ENCODE measurements at places on chromosomes 2 and 18.

GRCh38 chr2:158822193-158822592 lies 27.1 kb downstream of the DAPL1 start:
- DNase-seq: no peak

- DNase-seq: no peak
Measured at GRCh38 chr18:35201256-35201931, 39.4 kb upstream of the ZNF397 start.

- DNase-seq: no peak
Measured at GRCh38 chr2:238523158-238524110, 96.7 kb downstream of the ASB1 start.

- DNase-seq: no peak
Measured at GRCh38 chr2:170722301-170722700, 7.2 kb downstream of the SP5 start.

GRCh38 chr18:44495151-44495550 lies 185.5 kb upstream of the SETBP1 start:
- DNase-seq: no peak

DNA sequence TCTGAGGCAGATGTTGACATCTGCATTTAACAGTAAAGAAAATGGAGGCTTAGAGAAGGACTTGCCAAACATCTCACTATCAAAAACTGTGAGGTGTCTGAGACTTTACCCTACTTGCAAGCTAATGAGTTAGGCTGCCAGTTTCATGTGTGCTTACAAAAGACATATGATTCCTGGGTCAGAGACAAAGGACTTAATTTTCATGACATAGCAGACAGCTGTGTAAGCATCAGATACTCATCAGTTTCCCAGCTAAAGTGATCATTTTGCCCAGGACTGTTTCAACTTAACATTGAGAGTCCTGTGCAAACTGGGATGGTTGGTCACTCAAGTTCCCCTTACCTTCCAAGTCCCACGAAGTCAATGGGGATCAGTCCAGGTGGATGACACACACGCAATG lies 18.9 kb upstream of the DAPL1 start:
- no peak for DNase-seq

DNA sequence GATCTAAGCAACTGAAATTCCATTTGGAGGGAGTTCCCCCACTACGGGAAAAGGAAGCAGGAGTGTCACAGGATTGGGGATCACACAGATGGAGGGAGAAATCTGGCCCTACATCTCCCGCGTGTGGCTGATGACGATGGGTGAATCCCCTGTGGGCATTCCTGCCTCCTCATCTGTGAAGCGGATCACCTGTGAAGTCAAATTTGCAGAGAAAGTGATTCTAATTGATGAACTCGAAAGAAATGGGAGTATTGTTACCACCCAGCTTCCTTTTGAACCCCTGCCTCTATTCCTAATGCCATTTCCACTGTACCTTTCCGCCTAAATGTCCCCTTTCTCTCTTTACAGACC lies 92.0 kb downstream of the CMPK2 start:
- DNase-seq: no peak

GRCh38 chr2:203804764-203805485 lies 62.6 kb upstream of the CTLA4 start:
- no peak for DNase-seq
